ENCODE measurements at places on chromosomes 7 and 10. TPM values are rescaled to one million over a fixed set of nuclear protein-coding genes. Genes with fewer than 3 reads are reported as not detected.
A peak's percentile ranks its signal among the peaks of the same experiment; 100 is the strongest.

- DNase-seq, result no peak
Observed at GRCh38 chr10:14728346-14728745, 46.4 kb downstream of the FAM107B start.

- DNase-seq, result no peak
Observed at GRCh38 chr10:132690401-132690800, 95.5 kb downstream of the NKX6-2 start.

DNA sequence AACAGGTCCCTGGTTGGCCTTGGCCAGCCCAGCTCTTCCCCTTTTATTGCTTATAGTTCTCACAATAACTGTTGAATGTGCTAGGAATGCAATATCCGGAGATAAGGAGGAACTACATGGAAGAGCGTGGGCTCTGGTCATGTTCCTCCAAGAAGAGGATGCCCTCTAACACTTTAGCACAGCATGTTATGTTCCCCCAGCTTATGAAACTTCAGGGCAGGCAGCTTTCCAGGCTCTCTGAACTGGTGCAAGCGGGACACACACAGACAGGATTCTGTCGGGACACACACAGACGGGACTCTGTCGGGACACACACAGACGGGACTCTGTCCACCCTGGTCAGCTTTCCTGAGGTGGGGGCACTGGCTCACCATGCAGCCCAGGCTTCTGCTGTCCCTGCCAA is 141.6 kb downstream of the PKD1L1 start:
- DNase-seq, result no peak

The CCDC172 gene
- total RNA-seq, result not detected

The NYAP1 gene
- 0.89 TPM for total RNA-seq

DNA sequence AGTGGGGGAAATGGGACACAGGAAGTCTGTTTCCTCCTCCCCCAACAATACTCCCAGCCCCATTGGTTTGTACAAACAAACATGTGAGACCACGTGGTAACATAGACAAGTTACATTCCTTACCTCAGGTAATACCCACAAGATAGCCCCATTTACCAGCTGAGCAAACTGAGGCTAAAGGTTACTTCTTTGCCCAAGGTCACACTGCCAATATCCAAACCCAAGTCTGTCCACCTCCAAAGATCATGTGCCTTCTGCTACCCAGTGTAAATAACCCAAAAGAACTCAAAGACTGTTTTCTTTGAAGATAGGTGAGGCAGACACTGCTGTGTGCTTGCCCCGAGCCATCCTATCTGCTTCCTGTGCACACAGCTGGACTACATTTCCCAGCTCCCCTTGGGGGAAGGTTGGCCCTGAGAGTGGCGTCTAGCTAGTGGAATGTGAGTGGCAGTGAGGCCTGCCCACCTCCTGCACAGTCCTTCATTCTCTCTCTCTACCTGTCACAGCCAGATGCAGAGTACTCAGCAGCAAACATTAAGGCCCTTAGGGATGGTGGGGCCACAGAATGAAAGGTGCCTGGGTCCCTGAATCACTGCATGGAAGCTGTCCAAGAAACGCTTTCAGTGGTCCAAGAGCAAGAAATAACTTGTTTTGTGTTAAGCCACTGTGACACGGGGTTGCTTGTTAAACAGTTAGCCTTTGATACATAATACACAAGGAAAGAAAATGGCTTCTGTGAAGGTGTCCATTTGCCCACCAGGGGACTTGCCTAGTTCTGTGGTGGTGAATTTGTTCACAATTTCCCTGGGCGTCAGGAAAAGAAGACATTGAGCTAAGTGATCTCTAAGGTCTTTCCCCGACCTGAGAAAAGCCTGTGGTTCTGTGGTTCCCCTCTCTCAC is 257.7 kb upstream of the NFE2L3 start:
- DNase-seq, result peak; percentile 72

GRCh38 chr7:100080907-100081534 is 502 bp downstream of the ZNF3 start:
- DNase-seq, result no peak

The IKZF1 gene
- 376 TPM for total RNA-seq

DNA sequence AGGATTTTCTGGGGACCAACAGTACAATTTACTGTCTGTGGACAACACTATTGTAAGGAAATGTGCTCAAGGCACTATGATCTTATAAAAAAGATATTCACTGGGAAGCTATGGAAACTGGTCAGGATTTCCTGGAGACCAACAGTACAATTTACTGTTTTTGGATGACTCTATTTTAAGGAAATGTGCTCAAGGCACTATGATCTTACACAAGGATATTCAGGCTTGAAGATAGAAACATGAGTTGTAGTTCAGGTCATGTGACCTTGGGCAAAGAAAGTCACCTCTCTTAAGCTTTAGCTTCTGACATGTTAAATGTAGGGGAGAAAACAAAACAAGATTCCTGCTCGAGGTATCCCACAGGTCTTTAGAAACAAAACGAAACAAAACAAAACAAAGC is 1.7 kb upstream of the ITPRID1 start:
- DNase-seq, result no peak

GRCh38 chr10:81496626-81497025 is 378.4 kb upstream of the NRG3 start:
- DNase-seq, result no peak

The CCDC7 gene
- total RNA-seq, result 73.6 TPM

The FAM25C gene
- not detected for total RNA-seq

The STX1A gene
- total RNA-seq, result 27.3 TPM

- DNase-seq, result no peak
Observed at GRCh38 chr7:81394029-81394428, 375.8 kb downstream of the HGF start.

The AKR1C8 gene
- total RNA-seq, result 3.2 TPM

DNA sequence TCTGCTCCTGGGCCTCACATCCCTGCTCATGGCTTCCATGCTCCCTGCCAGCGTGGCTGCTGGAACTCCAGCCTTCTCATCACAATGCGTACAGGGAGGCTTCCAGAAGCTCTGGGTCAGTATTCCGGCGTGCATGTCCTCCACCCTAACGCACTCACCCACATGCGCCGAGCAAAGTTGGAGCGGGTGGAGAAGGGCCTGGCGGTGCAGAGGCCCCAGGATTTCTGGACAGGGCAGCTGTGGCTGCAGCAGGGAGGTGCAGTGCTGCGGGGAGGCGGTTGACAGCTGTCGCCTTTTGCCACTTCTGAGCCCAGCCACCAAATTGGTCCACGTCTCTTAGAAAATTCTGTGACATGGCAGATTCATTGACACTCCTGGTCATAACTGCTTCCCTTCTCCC is 33.6 kb upstream of the FAM20C start:
- DNase-seq, result no peak

DNA sequence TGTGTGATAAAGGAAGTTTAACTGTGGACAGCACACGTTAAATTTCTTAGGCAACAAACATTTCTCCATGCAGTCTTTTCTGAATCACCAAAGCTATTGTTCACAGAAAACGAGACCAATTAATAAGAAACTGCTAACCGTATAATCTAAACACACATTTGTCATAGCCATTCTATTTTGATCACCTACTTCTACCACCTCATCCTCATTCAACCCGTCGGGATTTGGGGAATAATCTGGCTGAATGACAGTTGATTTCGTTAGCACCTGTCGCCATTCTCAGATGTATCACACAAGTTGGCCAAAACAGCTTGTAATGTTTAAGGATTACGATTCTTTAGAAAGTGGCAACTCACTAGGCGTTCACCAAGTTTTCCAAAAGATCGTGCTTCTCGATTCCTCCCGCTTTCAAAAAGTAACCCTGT is 1.2 kb downstream of the EZH2 start:
- DNase-seq, result no peak

DNA sequence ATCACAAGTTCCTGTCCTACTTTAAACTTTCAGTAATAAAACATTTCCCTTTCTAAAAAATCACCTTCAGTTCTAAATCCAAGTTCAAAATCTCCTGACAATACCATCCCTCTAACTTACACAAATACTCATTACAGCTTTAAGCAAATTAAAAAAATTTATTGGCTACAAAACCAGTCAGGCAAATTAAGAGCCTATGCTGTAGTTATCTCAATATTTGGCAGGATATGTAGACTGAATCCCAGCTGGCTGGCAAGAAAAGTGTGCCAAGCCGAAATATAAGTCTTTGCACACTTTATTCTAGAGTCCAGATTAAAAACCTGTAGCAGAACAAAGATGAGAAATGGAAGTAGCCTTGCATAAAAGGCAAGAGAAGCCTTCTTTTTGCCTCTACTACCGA is 9.5 kb downstream of the WAPL start:
- DNase-seq, result no peak

DNA sequence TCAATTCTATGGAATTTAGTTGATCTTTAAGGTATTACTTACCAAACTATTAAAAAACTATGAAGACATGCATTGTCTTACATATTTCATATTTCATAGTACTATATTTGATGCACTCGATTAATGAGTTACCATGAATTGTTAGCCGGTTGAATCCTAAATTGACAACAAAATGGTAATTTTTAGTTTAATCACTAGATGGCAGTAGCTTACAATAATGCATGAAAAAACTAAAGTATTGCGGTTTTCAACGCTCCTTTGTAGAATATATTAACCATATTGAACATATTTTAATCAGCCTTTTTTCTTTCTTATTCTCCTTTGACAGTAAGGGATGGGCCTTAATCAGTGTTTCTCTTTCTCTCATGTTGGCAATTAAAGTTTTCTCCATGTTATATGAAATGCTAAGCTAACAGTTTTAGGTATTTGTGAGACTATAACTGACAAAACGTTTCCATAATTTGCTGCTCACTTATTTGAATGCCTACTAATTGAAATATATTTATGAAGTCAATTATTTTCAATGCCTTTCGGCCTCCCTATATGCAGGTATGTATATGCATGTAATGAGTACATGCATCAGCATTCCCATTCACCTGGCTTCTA is 48.5 kb upstream of the ARL4A start:
- DNase-seq, result peak; percentile 58

The STEAP1B gene
- not detected for total RNA-seq

DNA sequence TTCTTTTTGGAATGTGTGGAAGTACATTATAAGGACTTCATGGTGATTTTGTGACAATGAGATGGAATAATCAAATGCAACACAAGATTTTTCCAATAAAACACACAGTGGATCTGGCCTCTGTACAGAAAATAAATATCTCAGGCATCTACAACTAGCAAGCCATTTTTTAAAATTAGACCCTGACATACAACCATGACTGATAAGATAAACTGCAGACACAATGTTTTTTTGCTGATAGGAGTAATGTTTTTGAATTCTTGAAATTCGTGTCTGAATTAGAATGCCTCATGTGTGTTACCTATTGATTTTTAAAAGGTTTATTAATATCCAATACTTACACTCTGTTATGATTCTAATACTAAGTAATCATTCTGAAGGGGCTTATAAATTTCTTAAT is 328.1 kb downstream of the HGF start:
- no peak for DNase-seq

The ACSM6 gene
- total RNA-seq, result not detected

DNA sequence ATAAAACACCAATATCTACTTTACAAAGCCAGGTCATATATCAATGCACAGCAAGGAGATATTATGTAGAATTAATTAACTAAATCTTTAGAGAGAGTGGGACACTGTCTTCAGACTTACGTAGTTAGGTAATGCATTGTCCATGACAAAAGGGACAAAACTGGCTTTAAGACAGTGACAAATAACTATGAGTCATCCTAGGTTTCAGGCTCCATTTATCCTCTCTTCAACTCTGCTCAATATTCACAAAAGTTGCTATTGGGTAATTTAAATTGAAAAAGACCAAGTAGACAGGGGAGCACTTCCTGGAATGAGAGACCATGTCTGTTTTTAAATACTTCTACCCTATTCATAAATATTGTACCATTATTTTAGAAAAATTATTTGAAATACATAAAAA is 464.5 kb downstream of the ARL4A start:
- no peak for DNase-seq

DNA sequence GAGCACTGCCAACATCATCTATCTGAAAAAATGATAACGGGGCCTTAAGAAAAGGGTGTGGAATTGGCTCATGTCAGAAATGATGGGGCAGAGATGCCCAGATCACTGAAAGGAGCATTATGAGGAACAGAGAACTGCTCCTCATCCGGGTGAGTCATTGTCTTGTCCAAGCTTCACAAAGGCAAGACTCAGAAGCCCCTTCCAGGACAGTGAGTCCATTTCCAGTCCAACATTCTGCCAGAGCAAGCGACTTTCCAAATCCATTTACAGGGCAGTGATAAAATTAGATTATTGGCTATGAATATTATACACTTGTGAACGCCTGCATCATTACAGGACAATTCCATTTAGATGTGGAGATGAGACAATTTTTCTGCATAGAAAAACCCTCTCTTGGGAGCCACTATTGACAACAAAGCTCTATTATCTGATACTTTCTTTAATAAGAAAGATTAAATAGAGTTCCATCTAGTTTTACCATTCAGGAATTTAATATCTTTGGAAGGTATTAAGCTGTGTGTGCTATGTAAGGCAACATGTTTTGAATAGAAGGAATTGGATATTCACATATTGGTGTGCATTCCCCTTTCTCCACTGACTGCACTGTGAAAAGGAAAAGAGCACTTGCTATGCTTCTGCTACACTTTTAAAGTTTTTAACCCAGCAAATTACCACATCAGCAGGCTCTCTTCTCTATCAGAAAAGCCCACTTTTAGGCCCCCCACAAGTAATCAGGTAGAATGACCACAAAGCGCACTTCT is 159.6 kb downstream of the NRP1 start:
- DNase-seq, result no peak

DNA sequence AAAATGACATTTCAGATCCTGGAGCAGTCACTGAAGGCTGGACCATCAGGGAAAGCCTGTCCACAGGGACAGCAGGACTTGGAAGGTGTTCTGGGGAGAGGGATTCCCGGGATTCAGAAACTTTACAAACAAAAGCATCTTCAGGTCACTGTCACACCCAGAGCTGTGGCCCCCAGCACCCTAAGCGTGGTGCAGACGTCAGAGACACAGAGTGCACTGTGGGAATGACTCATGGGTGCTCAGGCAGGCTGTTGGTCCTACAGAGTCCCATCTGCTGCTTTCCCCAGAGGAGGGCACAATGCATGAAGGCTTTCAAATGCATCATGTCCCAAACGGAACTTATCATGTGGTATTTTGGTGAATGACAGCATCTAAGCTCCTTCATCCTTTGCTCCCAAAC is 13.1 kb upstream of the LRMDA start:
- DNase-seq, result no peak

- DNase-seq, result no peak
Observed at GRCh38 chr7:35546691-35547429, 148.1 kb downstream of the HERPUD2 start.

The SUV39H2 gene
- 4.3 TPM for total RNA-seq

DNA sequence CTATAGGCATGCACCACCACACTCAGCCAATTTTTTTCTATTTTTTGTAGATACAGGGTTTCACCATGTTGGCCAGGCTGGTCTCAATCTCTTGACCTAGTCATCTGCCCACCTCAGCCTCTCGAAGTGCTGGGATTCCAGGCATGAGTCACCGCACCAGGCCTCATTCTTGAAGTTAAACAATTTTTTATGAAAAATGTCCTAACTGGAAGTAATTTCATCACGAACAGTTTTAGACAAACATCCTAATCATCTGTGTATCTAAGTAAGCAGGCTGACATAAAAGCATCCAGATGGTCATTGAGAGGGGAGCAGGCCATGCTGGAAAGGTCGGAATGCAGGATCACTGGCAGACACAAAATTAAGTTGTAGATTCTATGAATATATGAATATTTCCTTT is 269.1 kb downstream of the ZMYND11 start:
- DNase-seq, result no peak

Measured in CD4-positive, CD25-positive, alpha-beta regulatory T cell (primary cell).